ENCODE measurements at places on chromosomes 11 and 22. TPM values are rescaled to one million over a fixed set of nuclear protein-coding genes. Genes with fewer than 3 reads are reported as not detected.

DNA sequence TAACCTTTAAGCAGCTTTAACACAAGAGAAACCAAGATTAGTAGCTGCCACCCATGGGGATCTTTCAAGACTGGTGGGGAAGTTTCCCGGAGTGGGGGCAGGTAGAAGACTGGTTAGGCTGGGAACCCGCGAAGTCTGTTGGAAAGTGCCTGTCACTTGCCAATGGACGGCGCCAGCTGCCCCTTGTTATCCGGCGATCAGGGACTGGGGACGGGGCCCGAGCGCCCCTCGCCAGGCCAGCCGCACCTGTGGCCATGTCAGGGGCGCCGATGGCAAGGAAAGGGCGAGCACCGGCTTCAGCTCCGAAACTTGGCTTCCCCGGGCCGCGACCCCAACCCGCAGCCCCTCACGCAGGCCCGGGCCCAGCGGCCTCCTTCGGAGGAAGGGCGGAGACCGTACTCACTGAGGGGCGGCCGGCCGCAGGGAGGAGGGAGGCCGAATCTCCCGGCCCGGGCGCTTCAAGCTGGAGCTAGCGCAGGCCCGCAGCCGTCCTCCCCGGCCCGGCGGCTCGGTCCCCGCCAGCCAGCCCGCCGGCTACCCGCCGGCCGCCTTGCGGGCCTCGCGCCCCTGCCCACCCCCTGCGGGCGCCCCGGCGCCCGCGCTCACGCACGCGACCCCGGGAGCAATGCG, 539 bp downstream of the EIF4ENIF1 start:
- DNase-seq, result peak; percentile 28

DNA sequence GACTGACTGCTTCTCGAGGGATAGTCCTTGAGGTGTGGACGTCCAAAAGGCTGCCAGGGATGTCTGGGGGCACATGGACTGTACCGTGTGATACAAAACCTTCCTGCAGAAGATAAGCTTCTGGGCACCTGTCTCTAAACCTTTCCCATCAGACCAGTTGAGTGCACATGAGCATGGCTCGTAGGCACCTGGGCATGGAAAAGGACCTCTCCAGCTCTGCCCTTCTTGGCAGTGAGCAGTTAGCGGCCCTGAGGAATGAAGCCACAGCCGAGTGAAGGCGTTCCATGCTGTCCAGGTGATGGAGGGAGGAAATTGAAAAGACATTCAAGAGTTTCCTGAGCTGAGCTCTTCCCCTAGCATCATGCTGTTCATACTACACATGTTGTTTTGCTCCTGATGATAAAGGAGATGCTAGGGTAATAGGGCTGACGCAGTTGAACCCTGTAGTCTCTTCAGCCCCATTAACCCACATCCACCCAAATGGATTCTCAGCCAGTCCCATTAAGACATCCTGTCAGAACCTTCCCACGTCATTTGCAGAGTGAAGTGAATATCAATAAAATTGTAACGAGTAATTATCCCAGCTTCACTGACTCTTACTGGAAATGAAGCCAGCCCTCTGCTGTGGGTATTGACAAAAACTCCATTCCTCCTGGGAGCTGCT, 138.6 kb downstream of the KIRREL3 start:
- no peak for DNase-seq

- DNase-seq, result no peak
Measured at GRCh38 chr22:31952094-31952401, 7.7 kb downstream of the YWHAH start.

GRCh38 chr11:128422576-128423370, 164.6 kb downstream of the ETS1 start:
- DNase-seq, result peak; percentile 34

DNA sequence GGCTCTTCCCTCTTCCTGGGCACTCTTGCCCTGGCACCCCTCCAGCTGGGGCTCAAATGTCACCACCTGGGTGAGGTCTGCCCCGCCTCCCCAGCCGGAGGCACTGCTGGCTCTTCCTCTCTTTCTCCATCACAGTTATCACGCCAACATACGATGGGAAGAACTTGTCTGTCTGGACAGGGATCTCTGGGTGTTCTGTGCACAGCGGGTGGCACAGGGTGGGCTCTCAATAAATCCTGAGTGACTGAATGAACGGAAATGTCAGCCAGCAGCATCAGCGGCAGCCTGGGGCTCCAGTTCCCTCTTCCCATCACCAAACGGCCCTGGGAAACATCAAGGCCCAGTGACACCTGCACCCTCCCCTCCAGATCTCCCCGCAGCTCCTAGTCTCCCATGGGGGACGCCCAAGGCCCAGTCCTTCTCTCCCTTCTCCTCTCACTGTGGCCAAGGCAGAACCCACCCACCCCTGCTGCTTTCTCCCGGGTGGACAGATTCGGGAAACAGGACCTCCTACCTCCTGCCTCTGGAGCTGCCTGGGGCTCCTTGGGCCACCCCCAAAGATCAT, 440 bp upstream of the SLC25A45 start:
- no peak for DNase-seq

Gene MCHR1
- 0.30 TPM for polyA plus RNA-seq

Gene OPCML
- polyA plus RNA-seq, result 14.6 TPM

Gene OR6Q1
- polyA plus RNA-seq, result not detected
